ENCODE measurements at places on chromosomes 1 and 21.

GRCh38 chr1:108706643-108707042 lies 6.1 kb upstream of the FNDC7 start:
- no peak for DNase-seq

DNA sequence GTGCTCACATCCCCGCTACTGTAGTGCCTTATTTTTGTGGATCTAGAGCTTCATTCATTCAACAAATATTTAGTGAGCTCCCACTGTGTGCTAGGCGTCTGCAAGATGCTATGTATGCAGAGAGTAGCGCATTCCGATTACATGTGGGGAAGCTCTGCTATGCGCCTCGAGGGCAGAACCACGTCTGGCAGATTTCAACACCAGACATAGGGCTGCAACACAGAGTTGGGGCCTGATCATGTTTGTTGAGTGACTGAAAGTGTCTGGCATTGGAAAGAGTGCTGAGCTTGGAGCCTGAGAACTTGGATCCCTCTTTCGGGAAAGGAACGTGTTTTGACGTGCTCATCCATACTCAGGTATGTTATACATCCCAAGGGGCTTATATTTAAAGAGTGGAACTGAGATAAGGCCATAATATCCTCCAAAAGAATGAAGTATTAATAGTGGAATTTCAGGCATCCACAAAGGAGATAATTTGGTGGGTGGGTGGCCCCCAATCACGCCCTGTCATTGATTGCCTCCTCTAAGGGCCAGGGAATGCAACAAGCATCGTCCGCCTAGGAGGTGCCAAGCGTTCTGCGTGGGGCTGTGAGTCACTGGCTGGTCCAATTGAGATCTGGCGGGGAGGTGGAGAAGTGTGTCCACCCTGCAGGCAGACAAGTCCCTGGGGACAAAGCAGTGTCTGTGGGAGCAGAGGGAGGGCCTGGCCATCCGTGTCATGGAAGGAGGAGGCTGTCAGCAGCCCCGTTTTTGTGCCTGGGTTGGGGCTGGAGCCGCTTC lies 62.8 kb upstream of the ZBTB40 start:
- DNase-seq, result no peak

GRCh38 chr21:38842079-38842478 lies 36.4 kb downstream of the ETS2 start:
- no peak for DNase-seq

GRCh38 chr1:63319046-63320021 lies 3.0 kb upstream of the FOXD3 start:
- no peak for DNase-seq

DNA sequence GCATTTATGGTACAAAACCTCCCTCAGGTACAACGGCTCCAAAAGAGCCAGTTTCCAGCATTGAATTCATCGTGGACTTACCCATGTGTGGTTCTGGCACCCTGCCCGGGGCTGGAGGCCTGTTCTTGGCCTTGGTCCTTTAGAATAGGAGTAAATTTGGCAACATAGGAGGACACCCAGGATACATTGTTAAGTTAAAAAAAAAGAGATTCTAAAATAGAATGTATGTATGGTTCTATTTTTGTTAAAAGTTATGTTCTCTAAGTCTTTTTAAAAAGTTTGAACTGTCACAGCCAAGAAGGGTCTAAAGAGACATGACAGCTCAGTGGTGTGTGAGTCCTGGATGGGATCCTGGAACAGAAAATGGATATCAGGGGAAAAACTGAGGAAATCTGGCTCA lies 25.9 kb downstream of the EPHX1 start:
- DNase-seq, result no peak
